ENCODE measurements at places on chromosomes 7 and 10.

DNA sequence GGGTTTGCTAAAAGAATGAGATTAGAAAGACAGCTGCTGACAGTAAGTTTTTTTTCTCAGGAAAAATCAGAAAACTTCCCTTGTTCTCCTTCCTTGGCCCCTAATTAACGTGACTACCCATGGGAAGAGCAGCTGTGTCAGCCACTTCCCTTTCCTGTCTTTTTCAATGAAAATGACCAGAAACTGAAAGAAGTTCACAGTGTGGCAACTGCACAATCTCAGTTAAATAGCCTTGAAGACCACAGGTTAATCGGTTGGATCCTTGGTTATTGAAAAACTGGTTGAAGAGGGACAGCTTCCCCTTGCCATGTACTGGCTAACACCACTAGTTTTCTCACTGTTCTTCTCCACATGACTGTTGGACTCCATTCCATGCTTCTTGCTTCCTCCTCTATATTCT, 148.8 kb upstream of the AGR3 start:
- DNase-seq, result no peak

DNA sequence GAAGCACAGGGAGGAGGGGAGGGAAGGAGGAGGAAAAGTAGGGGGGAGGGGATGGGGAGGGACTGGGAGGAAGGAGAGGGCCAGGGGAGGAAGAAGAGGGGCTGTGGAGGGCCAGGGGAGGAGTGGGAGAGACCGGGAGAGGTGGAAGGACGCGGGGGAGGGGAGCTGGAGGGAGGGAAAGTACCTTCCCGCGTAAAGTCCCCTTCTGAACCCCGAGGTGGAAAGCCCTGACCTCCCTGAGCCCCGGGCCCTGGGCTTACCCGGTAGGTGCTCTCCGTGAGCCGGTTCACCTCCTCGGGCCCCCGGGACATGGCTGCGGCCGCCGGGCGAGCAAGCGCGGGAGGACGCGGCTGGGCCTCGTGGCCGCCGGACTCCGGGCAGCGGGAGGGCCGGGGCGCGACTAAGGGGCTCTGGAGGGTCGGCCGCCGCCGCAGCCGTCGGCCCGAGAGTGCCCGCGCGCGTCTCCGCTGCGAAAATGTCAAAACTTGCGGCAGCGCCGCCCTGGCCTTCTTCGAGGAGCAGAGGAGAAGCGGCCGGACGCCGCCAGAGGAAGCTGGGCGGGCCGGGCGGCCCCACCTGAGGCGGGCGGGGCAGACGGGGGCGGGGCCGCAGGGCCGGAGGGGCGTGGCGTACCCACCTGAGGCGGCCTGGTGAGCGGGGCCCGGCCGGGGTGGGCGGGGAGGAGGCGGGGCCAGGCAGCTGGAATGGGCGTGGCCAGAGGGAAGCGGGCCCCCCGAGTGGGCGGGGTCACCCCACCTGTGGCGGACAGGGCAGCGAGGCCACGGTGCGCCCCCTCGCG, at the start of gene BAIAP2L1:
Gene BAIAP2L1 (minus strand): TSS at position 549 of the 799 bp plus-strand sequence. CDS start 238 bp downstream, at position 311.
- DNase-seq, result peak; percentile 67

DNA sequence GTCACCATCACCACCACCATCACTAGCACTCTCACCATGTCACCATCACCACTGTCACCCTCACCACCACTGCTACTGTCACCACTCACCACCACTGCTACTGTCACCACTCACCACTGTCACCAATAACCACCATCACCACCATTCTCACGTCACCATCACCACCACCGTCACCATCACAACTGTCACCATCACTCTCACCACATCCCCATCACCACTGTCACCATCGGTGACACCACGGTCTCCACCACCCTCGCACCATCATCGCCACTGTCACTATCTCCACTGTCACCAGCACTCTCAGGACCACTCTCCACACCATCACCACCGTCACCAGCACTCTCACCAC, 130.4 kb downstream of the MAD1L1 start:
- DNase-seq, result no peak

GRCh38 chr7:157027568-157028198, 17.2 kb upstream of the MNX1 start:
- no peak for DNase-seq

DNA sequence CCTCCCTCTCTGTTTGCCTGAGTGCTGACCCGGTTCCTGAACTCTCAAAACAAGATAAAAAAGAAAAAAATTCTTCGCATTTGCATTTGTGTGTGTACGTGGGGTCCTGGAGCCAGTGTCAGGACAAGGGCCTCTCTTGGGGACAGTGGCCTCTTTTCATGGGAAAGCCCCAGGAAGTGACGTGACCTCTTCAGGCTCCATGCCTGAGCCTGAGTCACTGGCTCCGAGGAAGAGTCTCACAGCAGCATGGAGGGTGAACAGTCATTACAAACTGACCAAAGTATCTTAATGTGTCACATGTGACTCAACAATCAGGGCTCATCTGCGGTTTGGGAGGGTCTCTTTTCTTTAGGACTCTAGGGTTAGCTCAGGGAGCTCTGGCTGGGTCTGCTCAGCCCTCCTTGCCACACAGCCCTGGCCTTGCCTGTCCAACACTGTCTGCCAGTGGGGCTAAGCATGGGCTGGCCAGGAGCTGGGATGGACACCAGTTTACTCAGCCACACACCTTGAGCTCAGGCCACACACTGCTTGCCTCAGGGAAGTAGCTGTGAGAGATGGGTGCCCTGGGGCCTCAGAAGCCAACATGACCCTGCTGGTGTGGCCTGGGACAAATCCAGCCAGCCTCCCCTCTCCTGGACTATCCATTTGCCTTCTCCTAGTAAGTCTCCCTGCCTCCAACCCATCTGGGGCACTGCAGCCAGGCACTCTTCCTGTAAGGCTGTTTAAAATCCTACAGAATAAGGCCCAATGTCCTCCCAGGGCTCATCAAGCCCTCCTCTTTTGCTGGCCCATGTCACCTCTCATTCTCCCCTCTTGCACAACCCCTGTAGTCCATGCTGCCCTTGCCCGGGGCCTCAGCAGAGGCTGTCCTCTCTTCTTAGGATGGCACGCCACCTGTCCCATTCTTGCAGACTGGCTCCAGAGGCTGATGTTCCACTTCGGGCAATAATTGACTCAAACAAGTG, 10.5 kb downstream of the TMEM273 start:
- no peak for DNase-seq

GRCh38 chr7:130063036-130063435, 7.3 kb upstream of the KLHDC10 start:
- peak; percentile 64 for DNase-seq

- no peak for DNase-seq
Observed at GRCh38 chr10:78545756-78546155, 512.1 kb downstream of the RPS24 start.

DNA sequence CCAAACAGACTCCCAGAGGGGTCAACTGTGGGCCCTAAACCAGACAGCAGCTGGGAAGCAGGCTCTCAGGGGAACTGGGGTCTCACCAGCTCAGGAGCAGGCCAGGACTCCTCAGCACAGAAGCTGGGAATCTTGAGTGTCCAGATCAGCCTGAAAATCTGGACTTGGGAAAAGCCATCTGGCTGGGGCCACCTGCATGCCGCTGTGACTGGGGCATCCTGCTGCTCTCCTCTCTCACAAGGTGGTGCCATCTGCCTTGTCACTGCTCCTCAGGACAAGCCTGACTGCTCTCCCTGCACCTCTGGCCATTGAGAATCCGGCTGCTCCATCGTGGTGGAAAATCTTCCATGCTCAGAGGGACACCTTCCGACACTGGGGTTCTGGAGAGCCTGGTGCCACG, 141.4 kb downstream of the PLPP4 start:
- no peak for DNase-seq

GRCh38 chr7:18866359-18867036, 250.9 kb downstream of the TWIST1 start:
- DNase-seq, result no peak

- DNase-seq, result no peak
Observed at GRCh38 chr10:11757454-11757820, 15.3 kb downstream of the ECHDC3 start.

- DNase-seq, result no peak
Observed at GRCh38 chr7:139092090-139092796, 17.3 kb downstream of the ZC3HAV1 start.

- DNase-seq, result no peak
Observed at GRCh38 chr10:89466599-89467035, 52.2 kb downstream of the IFIT5 start.

- no peak for DNase-seq
Observed at GRCh38 chr10:72233621-72234020, 17.5 kb upstream of the ASCC1 start.

GRCh38 chr7:116212869-116213268, 2.5 kb downstream of the TES start:
- no peak for DNase-seq

DNA sequence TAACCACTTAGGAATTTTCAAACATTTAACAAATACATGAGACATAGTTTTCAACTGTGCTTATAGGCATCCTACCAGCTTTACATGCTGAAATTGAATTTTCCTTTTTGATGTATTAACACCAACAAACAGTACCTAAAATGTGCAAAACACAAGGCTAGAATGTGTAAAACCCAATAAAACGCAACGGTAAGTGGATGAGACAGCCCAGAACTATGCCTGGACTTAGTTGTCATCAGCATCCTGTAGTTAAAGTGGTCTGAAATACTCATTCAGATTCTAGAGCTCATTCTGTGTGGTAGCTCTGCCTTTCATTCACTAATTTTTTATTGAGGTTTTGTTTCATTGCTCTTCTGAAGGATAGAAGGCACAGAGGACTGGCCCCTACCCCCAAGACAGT, 137.1 kb downstream of the BMPER start:
- no peak for DNase-seq

- no peak for DNase-seq
Observed at GRCh38 chr10:111175787-111176186, 99.0 kb downstream of the ADRA2A start.

GRCh38 chr7:139744768-139745677, 32.8 kb downstream of the HIPK2 start:
- no peak for DNase-seq

GRCh38 chr7:131482800-131483199, 73.6 kb downstream of the PODXL start:
- DNase-seq, result no peak

- no peak for DNase-seq
Observed at GRCh38 chr10:118937226-118937625, 92.3 kb upstream of the NANOS1 start.

DNA sequence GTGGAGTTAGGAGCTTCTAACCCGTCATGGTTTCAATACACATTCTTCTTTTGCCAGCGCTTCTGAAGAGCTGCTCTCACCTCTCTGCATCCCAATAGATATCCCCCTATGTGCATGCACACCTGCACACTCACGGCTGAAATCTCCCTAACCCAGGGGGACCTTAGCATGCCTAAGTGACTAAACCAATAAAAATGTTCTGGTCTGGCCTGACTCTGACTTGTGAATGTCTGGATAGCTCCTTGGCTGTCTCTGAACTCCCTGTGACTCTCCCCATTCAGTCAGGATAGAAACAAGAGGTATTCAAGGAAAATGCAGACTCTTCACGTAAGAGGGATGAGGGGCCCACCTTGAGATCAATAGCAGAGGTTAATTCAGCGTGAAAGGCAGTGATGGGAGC, 22.4 kb downstream of the PRSS2 start:
- no peak for DNase-seq

- DNase-seq, result no peak
Observed at GRCh38 chr7:46752881-46753366, 829.0 kb downstream of the TNS3 start.

- no peak for DNase-seq
Observed at GRCh38 chr7:42186151-42186550, 50.9 kb downstream of the GLI3 start.

All from T-cell (primary cell).